ENCODE measurements at places on chromosomes 3 and 15.
A peak's percentile ranks its signal among the peaks of the same experiment; 100 is the strongest.

GRCh38 chr3:138469874-138470273 is 35.5 kb downstream of the ESYT3 start:
- no peak for DNase-seq

- DNase-seq, result no peak
Observed at GRCh38 chr15:71180986-71181853, 65.9 kb downstream of the THSD4 start.

DNA sequence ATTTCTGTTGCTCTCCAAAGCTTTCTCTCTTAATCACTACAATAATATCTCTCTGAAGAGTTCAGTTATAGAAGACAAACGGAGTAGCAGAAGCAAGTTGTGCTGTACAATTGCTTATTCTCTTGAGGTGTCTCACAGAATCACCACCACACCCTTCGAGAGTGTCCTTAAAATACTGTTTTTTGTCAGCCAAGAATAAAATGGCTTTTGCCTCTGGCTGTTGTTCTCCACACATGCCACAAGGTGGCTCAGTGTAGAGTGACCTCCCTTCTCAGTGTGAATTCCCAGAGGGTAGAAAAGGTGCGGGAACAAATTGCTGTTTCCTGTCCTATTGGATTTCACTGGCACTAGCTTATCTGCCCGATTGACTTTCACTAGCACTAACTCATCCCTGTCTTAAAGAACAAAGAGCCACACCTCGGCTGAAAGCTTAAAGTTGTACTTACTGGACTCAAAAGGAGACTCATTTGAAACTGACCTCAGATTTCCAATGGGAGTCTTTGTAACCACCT is 134.2 kb upstream of the SATB1 start:
- peak; percentile 22 for DNase-seq

GRCh38 chr3:94162700-94163099 is 99.8 kb downstream of the NSUN3 start:
- DNase-seq, result no peak

- DNase-seq, result no peak
Observed at GRCh38 chr3:4795905-4796304, 183.3 kb upstream of the BHLHE40 start.

DNA sequence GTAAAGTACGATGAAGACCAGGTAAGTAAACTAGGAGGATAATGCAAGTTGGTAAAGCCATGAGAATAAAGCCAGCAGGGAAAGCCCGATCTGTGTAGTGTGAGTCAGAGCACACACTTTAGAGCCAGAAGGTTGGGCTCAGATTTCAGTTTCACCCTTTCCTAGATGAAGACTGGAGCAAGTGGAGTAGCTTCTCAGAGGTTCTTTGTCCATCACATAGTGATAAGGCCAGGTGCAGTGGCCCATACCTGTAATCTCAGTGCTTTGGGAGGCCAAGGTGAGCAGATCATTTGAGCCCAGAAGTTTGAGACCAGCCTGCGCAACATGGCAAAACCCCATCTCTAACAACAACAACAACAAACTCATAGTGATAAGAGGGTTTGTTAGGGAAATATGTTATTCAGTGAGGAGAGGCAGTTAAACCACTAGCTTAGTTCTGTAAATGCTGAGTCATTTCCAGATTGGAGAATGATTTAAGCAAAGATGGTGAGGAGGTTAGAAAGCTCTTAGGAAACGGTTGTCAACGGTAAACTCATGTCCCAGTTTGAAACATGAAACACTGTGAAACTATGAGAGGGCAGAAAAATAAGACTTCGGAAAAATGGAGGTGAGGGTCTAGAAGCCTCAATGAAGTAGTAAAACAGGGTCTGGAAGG is 39.0 kb downstream of the IL12A start:
- DNase-seq, result no peak

- no peak for DNase-seq
Observed at GRCh38 chr15:88621789-88622604, 857 bp downstream of the AEN start.

- DNase-seq, result no peak
Observed at GRCh38 chr3:35275768-35276167, 363.6 kb upstream of the ARPP21 start.

DNA sequence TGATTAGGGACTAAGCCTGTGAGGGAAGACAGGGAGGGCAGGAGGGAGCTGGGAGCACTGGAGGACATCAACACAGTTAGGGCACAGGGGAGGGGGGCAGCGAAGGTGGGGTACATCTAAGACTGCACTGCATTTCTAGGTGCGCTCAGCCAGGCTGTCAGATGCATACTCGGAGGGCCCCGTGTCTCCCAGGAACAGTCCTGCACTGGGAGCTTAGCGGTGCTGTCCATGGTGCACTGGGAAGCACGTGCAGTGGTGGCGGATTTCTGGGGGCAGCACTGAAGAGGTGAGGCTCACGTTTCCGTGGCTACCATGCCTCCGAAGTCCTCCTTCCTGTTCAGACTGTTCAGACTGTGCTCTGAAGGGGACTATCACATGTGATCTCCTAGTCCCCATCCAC is 54.4 kb downstream of the ROPN1B start:
- no peak for DNase-seq

DNA sequence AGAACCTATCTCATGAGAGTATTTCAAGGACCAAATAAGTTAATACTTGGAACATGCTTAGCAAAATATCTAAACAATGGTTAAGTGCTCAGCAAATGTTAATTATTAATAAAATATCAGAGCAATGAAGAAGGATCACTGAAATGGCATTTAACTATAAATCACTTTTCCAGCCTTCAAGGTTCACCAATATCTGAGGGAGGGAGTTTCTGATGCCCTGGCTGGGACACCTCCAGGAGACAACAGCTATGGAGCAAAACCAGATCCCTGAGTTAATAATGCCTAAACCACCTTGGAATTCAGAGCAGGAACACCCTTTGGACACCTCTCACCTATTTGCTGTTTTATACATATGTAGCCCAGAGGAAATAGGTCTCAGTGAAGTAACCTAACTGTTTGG is 6.4 kb upstream of the FAM174B start:
- DNase-seq, result no peak

DNA sequence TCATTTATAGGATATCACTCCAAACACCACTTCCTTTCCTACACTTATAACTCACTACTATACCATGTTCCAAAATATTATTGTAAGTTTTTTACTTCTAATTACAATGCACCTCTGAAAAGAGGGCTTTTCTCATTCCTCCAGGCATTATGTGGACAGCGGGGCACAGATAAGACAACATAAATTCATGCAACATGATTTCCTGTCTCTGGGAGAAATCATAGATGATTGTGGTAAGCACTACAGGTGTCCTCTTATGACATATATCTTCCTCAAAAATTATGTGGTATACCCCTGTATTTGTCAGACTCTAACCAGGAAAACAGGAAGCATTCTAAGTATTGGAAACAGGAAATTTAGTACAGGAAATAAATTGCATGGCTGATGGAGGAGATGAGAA is 45.7 kb upstream of the INO80 start:
- no peak for DNase-seq

DNA sequence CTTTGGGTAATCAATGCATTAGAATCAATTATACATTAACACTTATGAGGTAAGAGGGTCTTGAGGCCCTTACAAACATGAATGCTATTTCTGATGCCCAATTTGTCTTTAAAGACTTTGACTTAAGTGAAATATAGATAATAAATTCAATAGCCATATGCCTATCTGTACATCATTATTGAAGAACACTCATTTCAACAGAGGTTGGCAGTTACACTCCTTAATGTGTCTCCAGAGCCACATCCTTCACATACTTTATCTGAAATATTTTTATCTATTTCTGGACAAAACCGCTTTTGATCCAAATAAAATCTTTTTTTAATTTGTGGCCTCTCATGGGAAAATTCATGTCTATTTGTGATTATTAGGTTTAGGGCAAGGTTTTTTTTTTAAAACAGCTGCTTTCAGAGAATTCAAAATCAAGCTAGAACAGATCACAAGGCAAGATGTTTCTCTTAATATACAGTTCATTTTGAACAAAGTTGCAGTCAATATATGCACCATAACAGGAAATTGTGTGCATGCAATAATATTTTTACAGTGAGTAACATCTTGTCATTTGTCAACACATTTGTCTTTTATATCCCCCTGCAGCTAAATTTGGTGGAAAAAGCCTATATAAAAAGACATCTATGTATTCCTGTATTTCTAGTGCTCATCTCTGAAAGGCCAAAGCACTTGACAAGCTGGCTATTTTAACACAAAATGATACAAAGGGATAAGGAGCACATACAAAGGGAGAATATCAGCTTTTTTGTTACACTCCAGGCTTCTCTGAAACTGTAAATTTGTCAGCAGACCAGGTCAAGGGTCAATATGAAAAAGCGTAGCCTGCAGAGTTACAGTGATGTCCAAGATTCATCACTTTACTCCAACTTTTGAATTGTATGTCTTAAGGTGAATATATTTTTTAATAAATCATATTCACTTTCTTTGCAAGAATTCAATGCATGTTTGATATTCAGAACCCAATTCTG is 146.2 kb upstream of the DPH6 start:
- no peak for DNase-seq

DNA sequence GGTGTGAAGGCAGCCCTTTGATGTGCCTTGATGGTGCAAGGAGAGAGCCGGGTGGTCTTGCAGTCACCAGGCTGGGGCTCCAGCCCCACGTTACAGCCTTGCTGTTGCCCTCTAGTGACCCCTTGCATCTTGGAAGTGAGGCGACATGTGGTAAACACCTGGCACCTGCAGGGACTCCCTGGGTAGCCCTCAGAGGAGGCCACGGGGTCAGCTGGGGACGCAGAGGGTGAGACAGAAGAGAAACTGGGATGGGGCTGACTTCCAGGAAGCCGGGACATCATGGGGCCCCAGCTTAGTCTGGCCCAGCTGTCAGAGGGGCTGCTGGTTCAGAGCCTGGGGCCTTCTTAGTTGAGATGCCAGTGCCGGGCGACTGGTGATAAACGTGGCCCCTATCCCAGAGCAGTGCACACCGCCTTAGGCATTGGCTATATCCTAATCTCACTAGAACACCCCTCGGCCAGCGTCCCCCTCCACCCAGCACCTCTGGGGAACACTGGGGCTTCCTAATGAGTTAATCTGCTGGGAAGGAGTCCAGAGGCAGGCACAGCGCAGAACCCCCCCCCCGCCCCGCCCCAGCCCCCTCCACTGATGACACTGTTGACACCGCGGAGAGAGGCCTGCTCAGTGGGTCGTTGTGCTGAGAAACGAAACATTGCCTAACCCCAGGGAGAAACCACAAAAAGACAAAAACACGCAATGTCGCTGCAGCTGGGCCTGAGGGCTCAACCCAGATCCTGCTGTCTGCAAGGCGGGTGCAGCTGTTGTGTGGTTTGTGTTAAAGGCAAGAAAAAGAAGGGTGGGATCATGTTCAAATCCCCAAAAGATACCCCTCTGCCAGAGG is 60.5 kb upstream of the KLF13 start:
- DNase-seq, result no peak

DNA sequence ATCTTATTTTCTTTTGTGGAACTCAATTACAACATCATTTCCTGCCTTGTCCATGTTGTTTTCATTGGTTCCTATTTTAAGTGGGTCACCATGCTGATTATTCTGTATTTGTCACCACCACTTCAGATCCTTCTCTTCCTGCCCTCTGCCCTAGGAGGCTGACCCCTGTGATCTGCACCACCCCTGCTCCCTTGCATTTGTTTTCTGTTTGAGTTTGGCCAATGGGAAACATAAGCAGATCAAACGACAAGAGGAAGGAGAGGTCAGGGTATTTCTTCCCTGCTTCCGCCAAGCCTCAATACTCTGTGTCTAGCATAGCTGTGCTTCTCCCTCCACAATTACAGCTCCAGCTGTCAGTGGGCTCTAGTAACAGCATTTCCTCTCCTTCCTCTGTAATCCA is 71.6 kb downstream of the IMPG2 start:
- no peak for DNase-seq

DNA sequence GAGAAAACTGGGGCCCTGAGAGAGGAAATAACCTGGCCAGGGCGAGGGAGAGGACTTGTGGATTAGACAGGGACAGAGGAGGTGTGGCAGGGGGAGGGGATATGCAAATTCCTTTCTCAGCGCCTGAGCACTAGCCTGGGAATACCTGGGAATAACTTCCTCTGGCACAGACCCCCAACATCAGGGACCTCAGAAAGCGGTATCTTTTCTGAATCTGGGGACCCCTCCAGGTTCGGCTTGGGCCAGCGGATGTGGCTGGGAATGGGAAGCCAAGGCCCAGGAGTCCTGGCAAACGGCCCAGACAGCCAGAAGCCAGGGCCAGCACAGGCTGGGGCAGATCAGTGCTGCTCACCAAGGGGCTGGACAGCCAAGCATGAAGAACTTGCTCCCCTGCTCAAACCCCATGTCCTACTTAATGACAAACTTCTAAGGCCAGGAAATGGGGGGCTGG is 9.2 kb upstream of the ACSBG1 start:
- peak; percentile 56 for DNase-seq

DNA sequence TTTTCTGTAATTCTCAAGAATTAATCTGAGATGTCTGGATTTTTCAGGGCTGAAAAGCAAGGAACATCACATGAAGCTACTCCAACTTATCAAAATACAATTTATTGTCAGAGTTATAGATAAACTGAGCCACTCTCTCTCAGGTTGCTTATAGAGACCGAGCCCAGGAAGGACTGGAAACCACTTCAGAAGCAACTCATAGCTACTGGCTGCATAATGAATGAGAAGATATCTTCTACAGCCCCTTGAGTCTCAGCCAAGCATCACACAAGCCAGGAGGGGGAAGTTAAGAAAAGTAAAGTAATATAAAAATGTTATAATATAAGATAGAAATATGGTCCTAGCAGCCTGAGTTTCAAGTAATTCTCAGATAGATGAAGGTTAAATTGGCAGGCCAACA is 186.0 kb downstream of the TNIK start:
- DNase-seq, result no peak

GRCh38 chr15:90530250-90531051 is 728 bp downstream of the CRTC3 start:
- DNase-seq, result peak; percentile 93

DNA sequence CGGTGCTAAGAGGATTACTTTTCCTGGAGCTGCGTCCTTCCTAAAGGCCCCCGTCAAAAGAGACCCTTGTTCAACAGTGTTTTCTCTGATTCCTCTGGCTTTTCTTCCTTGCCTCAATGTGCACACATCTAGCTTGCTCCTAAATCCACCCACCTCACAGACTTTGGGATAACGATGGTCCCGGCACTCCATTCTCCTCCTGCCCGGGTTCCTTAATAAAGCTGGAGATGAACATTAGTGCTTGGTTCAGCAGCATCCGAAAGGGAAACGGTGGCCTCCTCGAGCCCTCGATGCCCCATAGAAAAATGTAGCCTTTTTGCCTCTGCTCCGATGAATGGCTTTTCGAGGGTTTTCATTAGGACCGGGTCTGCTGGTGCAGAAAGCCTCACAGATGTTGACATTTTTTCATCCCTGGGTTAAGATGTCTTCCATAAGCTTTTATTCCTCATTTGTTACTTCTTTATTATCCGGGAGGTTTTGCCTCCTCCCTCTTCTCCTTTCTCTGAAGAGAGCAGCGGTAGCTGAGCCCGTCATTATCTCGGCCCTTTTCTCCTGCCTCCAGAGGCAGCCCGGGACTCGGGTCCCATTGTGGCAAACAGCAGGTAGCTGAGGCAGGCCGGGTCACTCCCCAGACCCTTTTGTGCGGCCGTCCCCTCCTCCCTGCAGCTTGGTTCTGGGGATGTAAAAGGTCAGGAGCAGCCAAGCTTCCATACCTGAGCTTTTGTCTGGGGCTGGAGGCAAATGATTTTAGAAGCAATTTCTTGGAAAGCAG is 64.6 kb downstream of the CPN2 start:
- DNase-seq, result no peak

- no peak for DNase-seq
Observed at GRCh38 chr3:38630606-38631005, 18.9 kb downstream of the SCN5A start.

Data from right kidney (tissue), 9 donors.